ENCODE measurements at places on chromosomes 16 and 17.

DNA sequence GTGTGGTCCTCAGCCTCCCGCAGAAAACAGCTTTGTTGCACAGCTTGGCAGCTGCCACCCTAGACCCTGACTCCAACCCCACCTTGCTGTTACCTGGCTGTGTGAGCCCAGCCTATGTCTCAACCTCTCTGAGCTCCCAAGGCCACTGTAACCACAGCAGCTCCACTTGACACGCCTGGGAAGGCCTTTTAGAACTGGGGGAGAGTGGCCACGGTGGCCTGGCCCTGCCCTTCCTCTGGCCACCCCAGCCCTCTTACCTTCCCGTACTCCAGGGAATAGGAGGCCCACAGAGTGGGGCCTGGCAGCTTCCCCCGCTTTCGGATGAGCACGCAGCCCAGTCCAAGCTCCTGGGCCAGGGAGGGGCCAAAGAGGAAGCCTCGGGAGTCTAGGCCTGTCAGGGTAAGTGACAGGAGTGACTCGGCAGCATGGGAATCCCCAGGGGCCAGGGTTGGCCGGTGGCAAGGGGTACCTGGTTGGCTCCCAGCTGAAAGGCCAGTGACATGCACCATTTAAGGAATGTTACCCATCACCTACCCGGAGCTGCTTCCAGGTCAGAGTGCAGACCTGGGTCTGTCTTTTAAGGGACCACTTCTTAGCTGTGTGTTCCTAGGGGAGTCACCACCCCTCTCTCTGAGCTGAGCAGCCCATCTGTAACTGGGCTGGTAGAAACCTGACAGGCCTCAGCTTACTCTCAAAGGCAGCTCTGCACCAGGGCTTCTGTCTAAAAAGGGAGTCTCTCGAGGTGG is 1.4 kb downstream of the APRT start:
- DNase-seq: no peak

DNA sequence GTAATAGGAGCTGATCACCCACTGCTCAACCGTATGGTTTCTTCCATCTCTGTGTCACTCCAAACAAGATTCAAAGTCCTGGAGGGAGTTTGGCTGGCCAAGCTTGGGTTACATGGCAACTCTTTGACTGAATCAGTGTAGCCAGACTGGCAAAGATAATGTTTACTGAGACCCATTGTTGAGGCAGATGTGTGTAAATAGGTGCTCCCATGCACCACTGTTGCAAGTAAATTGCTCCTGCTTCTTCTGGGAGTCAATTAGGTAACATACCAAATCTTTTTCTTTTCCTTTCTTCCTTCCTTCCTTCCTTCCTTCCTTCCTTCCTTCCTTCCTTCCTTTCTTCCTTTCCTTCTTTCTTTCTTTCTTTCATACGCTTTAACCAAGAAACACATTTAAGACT is 86.3 kb upstream of the DHX40 start:
- DNase-seq: no peak

DNA sequence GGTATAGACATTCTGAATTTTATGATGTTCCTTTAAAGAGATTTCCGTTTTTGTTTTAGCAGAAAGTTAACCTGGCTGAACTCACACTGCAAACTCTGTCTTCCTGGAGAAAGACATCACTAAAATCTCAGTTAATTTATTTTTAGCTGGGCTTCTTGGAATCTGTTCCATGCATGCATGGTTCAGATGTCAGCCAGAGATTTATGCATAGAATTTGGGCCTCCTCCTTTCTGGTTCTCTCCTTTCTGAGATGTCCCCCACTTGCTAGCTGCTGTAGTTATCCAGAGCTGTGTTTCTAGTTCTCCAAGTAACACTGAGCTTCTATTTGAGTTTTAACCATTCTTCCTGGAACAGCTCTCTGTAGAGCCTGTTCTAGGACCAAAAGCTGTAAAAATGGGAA is 77.3 kb upstream of the TANC2 start:
- DNase-seq: no peak

DNA sequence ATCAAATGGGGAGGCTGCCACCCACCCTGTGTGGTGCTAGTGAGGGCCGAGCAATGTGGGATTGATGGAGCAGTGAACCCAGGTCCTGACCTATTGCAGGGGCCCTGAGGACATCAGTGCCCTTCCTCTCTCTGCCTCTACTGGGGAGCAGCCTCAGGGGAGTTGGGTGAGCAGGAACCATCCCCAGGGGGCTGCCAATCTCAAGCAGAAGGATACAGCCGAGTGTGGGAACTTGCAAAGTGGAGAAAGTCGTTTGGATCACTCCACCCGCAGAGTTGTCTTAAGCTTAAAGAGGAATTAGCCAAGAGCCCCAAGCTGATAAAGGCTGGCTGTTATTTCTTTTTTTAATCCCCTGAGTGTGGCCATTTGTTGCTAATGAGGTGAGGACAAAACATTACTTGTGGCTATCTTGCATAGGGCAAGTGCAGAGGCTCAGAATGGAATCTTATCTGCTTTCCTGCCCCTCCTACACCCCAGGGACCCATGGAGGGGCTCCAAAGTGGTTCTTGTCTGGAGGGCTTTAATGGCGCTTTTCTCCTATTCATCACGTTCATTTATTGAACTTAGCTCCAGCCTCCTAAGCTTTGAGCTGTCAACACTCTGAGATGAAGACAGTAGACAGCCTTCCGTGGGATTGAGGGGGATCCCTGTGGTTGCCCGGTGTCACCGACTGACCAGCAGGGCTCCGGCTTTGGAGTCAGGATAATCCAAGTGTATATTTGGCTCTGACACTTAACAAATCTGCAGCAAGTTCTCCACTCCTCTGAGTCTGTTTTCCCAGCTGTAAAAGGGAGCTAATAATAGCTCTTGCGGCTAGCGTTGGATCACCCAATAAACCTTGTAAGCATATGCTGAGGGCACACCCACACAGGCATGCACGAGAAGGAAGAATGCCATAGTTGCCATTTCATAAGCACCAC is 45.1 kb downstream of the MYH11 start:
- peak; percentile 98 for DNase-seq

DNA sequence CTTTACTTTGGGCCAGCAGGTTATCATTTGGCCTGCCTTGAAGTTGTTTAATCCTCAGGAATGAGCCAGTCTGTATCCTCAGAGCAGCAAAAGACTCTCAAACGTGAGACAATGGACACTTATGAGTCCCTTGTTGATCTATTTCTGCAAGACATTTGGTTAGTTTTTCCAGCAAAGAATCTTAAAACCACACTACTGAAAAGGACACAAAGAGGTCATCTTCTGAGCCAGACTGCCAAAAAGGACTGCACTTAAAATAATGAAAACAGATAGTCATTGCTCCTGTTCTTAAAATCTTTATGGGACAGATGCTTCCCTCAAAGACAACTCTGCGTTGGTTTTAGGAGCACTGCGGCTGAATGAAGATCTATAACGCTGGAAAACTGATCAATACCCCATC is 205.7 kb upstream of the PSMD7 start:
- DNase-seq: no peak

- no peak for DNase-seq
Observed at GRCh38 chr17:15422392-15422965, 44.9 kb downstream of the CDRT4 start.

DNA sequence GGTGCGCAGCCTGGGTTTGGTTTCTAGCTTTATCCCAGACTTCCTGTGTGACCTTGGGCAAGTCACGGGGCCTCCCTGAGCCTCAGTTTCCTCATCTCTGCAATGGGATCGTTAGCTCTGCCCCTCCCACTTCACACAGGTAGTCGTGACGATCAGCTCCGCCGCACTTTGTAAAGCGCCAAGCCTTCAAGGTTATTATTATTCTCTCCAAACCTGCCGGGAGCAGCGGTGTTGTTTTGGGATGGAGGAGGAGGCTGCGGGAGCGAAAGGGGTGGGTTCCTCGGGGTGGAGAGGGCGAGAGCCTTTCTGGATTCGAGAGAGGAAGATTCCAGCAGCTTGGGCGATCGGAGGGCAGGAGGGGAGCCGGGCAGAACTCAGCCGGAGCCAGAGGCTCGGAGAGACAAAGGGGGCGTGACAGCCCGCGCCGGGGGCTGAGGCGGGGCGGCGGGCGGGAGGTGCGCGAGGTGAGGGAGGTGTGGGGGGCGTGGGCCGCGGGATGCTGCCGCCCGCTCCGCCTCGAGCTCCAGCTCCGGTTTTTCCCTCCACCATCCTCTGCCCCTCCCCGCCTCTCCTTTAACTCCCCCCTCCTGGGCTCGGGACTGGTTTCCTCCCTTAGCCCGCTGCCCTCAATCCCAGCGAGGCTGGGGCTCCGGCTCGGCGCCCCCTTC is at the start of gene EFNB3:
Gene EFNB3, plus strand, starts transcription at position 602 of the 668 bp plus-strand sequence. CDS start 397 bp downstream, outside the sequence.
- DNase-seq: no peak

- no peak for DNase-seq
Observed at GRCh38 chr16:67528222-67528869, at the start of gene RIPOR1. Gene RIPOR1, plus strand, starts transcription at chr16:67528829. Its CDS starts 9,618 bp downstream, at chr16:67538447.

GRCh38 chr16:54430491-54431030 is 144.0 kb upstream of the IRX3 start:
- peak; percentile 84 for DNase-seq

GRCh38 chr17:68468334-68468733 is 11.0 kb upstream of the WIPI1 start:
- no peak for DNase-seq

- DNase-seq: no peak
Observed at GRCh38 chr17:21171970-21172510, 41.9 kb downstream of the TMEM11 start.

- DNase-seq: no peak
Observed at GRCh38 chr17:72405662-72406230, 284.9 kb downstream of the SOX9 start.

GRCh38 chr16:53912155-53912554 is 208.2 kb downstream of the FTO start:
- no peak for DNase-seq

Data from BJ (cell line).